ENCODE measurements at places on chromosomes 11 and 22.

DNA sequence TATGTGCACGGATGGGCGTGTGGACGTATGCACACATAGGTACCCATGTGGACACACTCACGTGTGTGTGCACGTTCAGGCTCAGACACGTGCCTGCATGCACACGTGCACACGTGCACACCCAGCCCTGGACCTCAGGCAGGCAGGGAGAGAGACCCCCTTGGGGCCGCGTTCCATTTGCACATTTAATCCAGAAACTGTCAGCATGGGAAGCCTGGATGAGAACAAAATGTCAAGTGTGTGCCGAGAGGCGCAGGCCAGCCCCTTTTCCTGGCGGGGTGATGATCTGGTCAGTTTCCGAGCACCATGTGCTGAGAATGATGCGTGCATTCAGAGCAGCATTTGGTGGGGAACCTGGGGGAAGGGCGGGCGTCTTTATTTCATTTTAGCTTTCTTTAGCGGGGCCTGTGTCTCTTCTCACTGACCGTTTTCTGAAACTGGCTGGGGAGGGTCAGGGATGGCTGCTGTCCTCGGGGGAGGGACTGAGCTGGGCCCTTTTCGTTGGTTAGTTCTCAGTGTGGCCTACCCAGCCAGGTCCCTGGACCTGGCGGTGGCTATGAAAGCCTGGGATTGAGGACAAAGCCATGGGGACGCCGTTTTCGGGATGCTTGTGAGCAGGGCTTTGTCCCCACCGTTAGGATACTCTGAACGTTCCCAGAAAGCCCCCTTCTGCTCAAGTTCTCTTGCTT, 96.3 kb downstream of the KCNQ1 start:
- no peak for DNase-seq

GRCh38 chr22:23270212-23270733, 90.0 kb downstream of the BCR start:
- no peak for DNase-seq

DNA sequence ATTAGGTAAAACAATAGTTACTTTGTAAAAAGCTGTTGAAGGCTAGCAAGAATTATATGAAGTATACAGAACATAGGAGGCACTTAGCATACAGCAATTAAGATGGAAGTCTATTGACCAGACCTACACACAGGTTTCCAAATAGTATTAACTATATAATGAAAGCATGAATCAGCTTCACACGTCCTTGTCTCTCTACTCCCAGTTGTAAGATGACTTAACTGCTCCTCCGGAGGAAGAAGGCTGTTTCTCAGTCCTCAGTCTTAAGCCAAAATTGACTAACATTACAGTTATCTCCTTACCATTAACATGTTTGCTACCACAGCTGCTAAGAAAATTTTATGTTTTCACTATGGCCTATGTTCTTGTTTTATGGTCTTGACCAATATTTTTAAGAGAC, 24.7 kb downstream of the SIK3 start:
- DNase-seq, result no peak

GRCh38 chr11:76659672-76660532, 10.6 kb downstream of the LRRC32 start:
- no peak for DNase-seq

DNA sequence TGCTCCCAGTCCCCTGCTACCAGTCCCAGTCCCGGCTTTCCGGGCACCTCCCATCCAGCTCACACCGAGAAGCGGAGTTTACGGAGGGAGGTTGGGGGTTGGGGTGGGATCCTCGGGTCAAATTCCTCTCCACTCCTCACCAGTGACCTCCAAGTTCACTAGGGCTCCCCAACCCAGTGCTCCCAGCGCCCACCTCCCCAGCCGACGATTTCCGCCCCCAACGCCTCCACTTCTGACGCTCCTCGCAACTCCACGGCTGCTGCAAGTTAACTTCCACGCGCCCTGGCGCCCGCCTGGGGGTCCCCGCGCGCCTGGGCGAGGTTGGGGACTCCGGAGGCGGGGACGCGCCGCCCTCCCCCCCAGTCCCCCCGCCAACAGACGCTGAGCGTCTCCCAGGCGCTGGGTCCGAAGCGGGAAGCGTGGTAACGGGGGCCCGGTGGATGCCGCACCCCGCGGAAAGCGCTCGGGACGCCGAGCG, 526 bp downstream of the TPST2 start:
- DNase-seq, result no peak

DNA sequence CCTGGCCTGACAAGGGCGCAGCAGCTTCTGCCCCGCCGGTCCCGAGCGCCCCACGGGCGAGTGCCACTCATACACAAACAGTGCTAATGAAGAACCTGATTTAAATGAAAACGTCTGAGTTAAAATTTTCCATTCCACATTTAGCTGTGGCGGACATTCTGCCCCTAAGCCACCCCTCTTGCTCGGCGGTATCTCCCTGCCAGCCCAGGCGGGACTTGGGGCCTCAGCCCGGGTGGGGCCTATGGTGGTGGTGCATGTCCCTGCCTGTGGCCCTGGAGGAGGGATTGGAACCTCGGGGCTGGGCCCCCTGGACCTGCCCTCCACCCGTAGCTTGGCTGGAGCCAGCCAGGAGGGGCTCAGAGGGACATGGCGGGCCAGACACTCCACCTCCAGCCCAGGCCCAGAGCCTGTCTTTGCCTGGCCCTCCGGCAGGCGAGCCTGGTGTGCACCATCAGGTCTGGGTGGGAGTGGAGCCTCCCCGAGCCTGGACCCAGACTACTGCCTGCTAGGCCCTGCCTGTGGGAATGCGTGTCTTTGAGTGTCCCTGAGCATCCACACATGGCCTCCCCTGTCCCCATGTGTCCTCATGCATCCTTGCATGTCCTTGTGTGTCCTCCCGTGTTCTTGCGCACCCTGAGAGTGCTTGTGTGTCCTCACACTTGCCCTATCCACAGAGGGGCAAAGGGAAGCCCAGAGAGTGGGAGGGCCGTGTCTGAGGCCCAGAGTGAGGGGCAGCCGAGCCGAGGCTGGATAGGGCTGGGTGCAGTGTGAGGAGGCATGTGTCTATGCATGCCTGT, 4.4 kb downstream of the ZDHHC8 start:
- DNase-seq, result no peak
